MCF 10A (cell line): ENCODE measurements at places on chromosomes 4 and X. TPM values are rescaled to one million over a fixed set of nuclear protein-coding genes. Genes with fewer than 3 reads are reported as not detected.

GRCh38 chr4:164734484-164734883 lies 19.4 kb upstream of the SMIM31 start:
- no peaks in the 10 kb centered on the region for H3K27me3 ChIP-seq
- no peak for DNase-seq

The AVPR2 gene
- not detected in 2 replicates for total RNA-seq

DNA sequence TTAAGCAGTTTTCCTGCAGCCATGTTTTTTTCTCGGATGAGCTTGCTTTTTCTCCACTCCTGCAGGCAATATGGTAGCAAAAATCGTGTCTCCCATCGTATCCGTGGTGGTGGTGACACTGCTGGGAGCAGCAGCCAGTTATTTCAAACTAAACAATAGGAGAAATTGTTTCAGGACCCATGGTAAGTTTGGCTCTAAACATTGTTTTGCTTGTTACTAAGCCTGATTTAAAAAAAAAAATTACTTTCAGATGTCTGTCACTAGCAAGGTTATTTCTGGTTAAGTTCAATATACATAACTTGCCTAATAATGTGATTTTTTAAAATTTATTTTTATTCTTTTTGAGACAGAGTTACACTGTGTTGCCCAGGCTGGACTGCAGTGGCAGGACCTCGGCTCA lies 17.5 kb upstream of the GYG2 start:
- peak overlapping the region; percentile 88 for H3K27ac ChIP-seq
- H3K36me3 ChIP-seq, result no peaks in the 10 kb centered on the region
- no peak overlapping the region for H3K4me3 ChIP-seq
- H3K27me3 ChIP-seq, result no peaks in the 10 kb centered on the region
- H3K4me1 ChIP-seq, result no peaks in the 10 kb centered on the region

The BLOC1S4 gene
- total RNA-seq, result 10.6 and 13.0 TPM in 2 replicates

The SPANXA2 gene
- total RNA-seq, result not detected in 2 replicates

GRCh38 chrX:133350751-133351150 lies 64.5 kb downstream of the GPC4 start:
- no peaks in the 10 kb centered on the region for H3K4me1 ChIP-seq
- no peak overlapping the region for H3K4me3 ChIP-seq
- DNase-seq, result peak; percentile 78
- H3K36me3 ChIP-seq, result no peaks in the 10 kb centered on the region

The CCDC158 gene
- not detected in 2 replicates for total RNA-seq

DNA sequence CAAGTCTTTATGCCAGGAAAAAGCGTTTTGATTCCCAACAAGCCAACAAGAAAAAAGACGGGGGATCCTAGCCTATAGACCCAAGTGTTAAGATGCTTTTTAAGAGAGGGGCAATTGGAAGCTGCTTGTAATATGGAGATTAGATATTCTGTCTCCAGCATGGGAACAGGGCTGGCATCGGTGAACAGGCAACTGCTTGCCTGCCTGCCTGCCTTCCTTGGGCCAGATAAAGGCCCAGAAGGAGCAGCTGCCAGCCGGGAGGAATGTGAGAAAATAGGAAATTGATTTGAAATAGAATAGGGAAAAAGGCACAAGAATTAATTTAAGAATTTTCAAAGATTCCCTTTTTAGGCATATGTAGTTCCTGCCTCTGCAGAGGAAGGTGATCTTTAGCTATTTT lies 192.2 kb downstream of the TENM3 start:
- no peak overlapping the region for H3K27ac ChIP-seq
- H3K27me3 ChIP-seq, result no peaks in the 10 kb centered on the region
- peaks cover 5% of the 10 kb centered on the region for H3K4me1 ChIP-seq

DNA sequence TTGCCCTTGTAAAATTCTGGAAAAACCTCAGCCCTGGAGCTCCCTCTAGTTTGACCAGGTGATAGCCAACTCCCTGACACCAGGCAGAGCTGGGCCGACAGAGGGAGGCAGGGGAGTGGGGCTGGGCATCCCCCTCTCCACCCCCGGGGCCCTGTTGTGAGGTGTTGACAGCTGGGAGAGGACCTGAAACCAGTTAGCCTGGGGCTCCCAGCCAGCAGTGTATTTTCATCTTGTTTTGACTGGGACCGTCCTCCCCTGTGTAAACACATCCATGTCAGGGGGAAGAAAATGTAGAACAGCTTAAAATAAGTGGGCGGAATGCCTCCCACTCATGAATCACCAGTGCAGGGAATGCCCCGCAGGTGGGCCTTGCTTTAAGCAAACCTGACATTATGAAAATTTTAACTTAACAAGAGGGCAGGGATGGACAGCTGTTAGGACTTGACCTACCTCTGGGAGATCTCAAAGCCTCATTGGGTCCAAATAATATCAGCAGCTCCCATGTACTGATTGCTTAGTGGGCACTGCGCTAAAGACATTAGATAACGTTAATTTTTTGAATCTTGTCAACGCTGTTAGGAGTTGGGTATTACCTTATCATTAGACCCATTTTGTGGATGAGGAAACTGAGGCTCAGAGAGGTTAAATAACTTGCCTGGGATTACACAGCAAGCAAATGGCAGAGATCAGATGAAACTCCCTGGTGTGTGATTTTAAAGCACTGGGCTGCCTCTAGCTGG lies 45.9 kb downstream of the TSC22D3 start:
- peaks cover 15% of the 10 kb centered on the region for H3K4me1 ChIP-seq
- H3K27me3 ChIP-seq, result peaks cover 44% of the 10 kb centered on the region
- H3K27ac ChIP-seq, result no peak overlapping the region
- no peak for DNase-seq
- no peaks in the 10 kb centered on the region for H3K36me3 ChIP-seq
- H3K4me3 ChIP-seq, result no peak overlapping the region

- peaks cover 59% of the 10 kb centered on the region for H3K4me1 ChIP-seq
- H3K27me3 ChIP-seq, result no peaks in the 10 kb centered on the region
- no peak for DNase-seq
- H3K4me3 ChIP-seq, result no peak overlapping the region
- H3K27ac ChIP-seq, result peak overlapping the region; percentile 1
Measured at GRCh38 chr4:113955948-113956347, 23.5 kb downstream of the ARSJ start.

DNA sequence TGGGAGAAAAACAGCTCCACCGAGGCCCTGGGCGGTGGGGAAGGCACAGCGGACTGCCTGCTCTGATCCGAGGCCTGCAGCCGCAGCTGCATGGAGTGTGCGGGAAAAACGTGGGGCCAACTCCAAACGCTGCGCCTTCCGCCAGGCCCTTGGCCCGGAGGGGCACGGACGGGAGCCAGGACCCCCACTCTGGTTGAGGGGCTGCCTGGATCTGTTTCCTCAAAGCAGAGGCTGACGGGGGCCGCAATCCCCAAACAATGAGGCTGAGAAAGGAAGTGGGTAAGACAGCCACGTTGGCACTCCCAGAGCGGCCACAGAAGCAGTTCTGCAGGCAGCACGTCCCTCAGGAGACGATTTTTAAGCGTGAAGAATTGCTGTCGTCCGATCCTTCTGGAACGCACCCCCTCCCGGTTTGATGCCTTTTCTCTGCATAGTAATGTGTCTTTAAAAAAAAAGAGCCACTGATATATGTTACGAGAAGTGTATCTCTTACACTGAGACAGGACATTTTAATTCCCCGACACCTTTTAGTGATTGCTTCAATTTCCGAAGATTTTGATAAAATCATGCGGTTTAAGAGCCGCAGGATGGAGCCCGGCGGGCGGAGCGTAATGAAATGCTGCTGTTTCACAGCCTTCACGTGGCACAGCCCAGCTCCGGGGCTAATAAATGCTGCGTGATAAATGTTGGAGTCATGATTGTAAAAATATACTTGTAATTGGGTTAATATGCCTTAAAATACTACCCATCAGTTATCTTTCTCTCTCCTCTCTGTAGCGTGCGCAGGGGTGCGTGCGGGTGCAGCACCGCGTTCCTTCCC lies 85.7 kb downstream of the FAM53A start:
- no peaks in the 10 kb centered on the region for H3K36me3 ChIP-seq
- H3K27ac ChIP-seq, result no peak overlapping the region
- no peak for DNase-seq
- no peak overlapping the region for H3K4me3 ChIP-seq
- peaks cover 10% of the 10 kb centered on the region for H3K27me3 ChIP-seq
- H3K4me1 ChIP-seq, result peaks cover 5% of the 10 kb centered on the region

GRCh38 chr4:20181926-20182325 lies 69.8 kb upstream of the SLIT2 start:
- H3K27ac ChIP-seq, result no peak overlapping the region
- no peak for DNase-seq
- no peaks in the 10 kb centered on the region for H3K27me3 ChIP-seq

DNA sequence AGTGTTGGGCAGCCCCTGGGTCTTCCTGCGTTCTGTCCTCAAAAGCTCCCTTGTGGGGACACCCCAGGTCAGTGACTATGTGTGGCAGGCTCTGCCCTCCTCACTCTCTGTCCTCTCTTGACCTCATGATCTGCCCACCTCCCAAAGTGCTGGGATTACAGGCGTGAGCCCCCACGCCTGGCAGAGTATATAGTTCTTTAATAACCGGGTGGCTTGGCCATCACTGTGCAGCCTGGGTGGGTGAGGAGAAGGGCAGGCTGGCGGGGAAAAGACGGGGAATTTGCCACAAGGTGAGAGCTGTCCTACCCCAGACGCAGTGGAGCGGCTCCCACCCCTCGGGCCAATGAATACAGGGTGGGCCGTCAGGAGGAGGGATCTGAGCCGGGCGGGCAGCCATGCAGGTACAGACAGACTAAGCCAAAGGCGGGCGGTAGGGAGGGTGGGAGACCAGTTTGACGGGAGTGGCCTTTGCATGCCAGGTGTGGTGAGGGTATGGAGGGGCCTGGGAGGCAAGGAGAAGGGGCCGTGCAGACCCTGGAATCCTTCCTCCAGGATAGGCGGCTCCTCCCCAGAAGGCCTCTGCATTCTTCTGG lies 2.5 kb downstream of the SH3BP2 start:
- no peaks in the 10 kb centered on the region for H3K27me3 ChIP-seq
- peak overlapping the region; percentile 79 for H3K4me3 ChIP-seq
- no peaks in the 10 kb centered on the region for H3K36me3 ChIP-seq
- DNase-seq, result no peak
- H3K27ac ChIP-seq, result peak overlapping the region; percentile 89
- H3K4me1 ChIP-seq, result peaks cover 53% of the 10 kb centered on the region

- DNase-seq, result no peak
- H3K27me3 ChIP-seq, result no peaks in the 10 kb centered on the region
- no peaks in the 10 kb centered on the region for H3K36me3 ChIP-seq
- no peaks in the 10 kb centered on the region for H3K4me1 ChIP-seq
- H3K27ac ChIP-seq, result no peak overlapping the region
- no peak overlapping the region for H3K4me3 ChIP-seq
Measured at GRCh38 chr4:42281324-42282020, 115.8 kb upstream of the SHISA3 start.

The IGFBP7 gene
- total RNA-seq, result 55.2 and 61.9 TPM in 2 replicates

The SLC25A43 gene
- total RNA-seq, result 16.0 and 18.4 TPM in 2 replicates

DNA sequence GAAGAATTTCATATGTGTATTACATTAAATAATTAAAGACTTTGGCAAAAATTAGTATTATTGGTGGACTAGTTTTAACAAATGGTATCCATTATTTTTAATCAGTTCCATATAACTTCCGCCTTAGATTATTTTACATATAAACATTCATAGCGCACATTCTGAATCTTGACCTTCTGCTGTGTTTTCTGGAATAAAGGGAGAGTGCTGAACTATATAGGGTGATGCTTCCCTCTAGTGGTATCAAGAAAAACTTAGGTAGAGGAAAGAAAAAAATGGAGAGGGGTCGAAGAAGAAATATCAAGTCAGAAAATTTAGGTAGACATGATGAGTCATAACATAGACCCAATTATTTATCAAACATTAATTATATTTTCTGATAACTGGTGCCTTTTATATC lies 155.6 kb upstream of the PACRGL start:
- no peak overlapping the region for H3K27ac ChIP-seq
- H3K36me3 ChIP-seq, result no peaks in the 10 kb centered on the region
- no peak overlapping the region for H3K4me3 ChIP-seq
- peak; percentile 56 for DNase-seq
- no peaks in the 10 kb centered on the region for H3K4me1 ChIP-seq

DNA sequence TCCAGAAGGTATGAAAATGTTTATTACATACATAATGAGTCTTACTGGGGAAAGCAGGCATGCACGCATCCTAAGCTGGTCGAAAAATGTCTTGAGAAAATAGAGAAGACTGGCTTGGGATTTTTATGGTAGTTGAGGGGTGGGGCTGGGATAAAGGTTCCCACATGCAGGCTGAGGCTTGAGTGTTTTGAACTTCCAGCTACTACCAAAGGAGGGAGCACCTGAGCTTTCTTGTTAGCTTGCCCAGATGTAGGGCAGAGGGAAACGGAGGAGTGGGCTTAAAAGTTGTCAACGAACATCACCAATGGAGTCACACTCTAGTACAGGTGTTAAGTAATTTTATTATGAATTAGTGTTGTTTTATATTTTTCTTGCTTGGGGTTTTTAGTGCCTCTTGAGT lies 39.6 kb upstream of the SRPX start:
- H3K4me3 ChIP-seq, result no peak overlapping the region
- no peaks in the 10 kb centered on the region for H3K36me3 ChIP-seq
- peak; percentile 56 for DNase-seq
- peaks cover 50% of the 10 kb centered on the region for H3K27me3 ChIP-seq
- H3K4me1 ChIP-seq, result no peaks in the 10 kb centered on the region

- H3K4me1 ChIP-seq, result peaks cover 35% of the 10 kb centered on the region
- DNase-seq, result no peak
- H3K27me3 ChIP-seq, result no peaks in the 10 kb centered on the region
- H3K27ac ChIP-seq, result peak overlapping the region; percentile 62
- peaks cover 14% of the 10 kb centered on the region for H3K36me3 ChIP-seq
- H3K4me3 ChIP-seq, result no peak overlapping the region
Measured at GRCh38 chr4:113434247-113434587, 327.3 kb downstream of the CAMK2D start.

- no peak for DNase-seq
- no peaks in the 10 kb centered on the region for H3K36me3 ChIP-seq
- no peak overlapping the region for H3K4me3 ChIP-seq
Measured at GRCh38 chrX:137071596-137071995, 37.8 kb upstream of the GPR101 start.

The VCX2 gene
- total RNA-seq, result not detected in 2 replicates

The LGI2 gene
- 0.20 TPM in 1 of 2 replicates, not detected in the other for total RNA-seq

- peaks cover 29% of the 10 kb centered on the region for H3K4me1 ChIP-seq
- H3K27ac ChIP-seq, result no peak overlapping the region
- H3K27me3 ChIP-seq, result no peaks in the 10 kb centered on the region
- no peak for DNase-seq
- H3K36me3 ChIP-seq, result no peaks in the 10 kb centered on the region
Measured at GRCh38 chr4:140302151-140302859, 71.1 kb upstream of the SCOC start.

DNA sequence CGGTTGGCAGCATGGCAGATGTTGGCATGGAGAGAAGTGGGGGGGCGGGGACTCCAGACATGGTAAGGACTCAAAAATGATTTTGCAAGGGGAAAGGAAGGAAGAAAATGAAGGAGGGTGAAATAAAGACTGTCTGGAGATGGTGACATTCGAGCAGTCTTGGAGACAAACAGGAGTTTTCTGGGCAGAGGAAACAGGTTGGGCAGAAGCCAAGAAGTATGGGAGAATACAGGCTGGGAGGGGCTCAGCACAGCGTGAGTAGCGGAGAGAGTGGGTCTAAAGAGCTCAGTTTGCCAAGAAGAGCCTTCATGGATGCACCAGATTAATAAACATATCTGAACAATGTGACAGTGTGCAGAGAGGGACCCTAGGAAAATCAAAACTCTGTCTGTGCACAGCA lies 13.3 kb upstream of the CRMP1 start:
- no peak overlapping the region for H3K27ac ChIP-seq
- H3K27me3 ChIP-seq, result no peaks in the 10 kb centered on the region
